Stimulated activated CD4-positive, alpha-beta T cell treated with anti-CD3 and anti-CD28 coated beads, Interleukin-1b, Interleukin-23, amount 100 ng/mL, for 1 hour (primary cell): ENCODE measurements at places on chromosomes 6 and 20.

DNA sequence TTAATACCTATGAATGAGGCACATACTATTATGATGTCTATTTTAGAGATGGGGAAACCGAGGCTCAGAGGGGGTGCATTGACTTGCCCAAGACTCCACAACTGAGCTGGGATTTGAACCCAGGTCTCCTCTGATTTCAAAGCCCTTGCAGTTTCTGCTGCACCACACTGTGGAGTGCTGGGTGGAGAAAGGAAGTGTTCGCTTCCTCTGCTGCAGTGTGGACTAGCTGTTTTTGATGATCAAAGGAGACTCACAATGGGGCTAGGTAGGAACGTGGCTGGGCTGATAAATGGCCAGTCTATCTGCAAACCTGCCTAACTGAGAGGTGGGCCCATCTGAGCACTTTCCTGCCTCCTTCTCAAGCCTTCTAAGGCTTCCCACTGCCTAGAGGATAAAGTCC lies 87.2 kb downstream of the CD40 start:
- DNase-seq: no peak

DNA sequence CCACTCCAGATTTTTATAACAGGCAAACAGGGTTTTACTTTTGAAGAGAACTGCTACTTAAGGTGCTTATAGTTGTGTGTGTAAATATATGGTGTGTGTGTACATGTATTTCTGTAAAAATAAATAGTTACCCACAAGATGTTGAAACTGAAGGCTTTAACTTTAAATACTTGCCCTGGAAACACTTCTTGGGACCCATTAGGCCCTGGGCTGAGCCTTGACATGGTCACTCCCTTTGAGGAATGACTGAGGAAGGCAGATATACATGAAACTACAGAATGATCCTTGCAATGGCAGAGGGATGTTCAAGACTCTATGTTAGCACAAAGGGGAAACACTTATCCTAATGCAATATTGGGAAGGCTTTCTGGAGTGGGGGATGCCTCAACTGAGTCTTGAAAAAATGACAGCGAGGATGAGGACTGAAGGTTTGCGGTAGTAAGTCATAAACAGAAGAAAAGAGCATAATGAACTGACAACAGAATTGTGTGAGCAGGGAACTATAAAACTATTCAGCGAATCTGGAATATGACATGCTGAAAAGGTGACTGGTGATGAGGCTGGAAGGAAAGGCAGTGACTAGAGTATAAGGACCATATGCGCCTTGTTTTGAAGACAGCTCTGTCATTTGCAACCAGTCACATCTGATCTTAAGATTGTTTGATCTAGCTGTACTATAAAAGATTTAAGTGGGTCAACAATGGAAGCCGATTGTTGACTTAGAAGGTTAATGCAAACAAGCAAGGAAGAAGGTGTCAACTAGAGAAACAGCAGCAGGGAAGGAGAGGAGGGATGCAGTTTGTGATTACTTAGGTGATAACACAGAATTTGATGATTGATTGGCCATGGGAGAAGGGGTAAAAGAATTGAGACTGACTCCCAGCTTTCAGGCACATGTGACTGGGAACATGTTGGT lies 64.4 kb upstream of the COL21A1 start:
- no peak for DNase-seq

DNA sequence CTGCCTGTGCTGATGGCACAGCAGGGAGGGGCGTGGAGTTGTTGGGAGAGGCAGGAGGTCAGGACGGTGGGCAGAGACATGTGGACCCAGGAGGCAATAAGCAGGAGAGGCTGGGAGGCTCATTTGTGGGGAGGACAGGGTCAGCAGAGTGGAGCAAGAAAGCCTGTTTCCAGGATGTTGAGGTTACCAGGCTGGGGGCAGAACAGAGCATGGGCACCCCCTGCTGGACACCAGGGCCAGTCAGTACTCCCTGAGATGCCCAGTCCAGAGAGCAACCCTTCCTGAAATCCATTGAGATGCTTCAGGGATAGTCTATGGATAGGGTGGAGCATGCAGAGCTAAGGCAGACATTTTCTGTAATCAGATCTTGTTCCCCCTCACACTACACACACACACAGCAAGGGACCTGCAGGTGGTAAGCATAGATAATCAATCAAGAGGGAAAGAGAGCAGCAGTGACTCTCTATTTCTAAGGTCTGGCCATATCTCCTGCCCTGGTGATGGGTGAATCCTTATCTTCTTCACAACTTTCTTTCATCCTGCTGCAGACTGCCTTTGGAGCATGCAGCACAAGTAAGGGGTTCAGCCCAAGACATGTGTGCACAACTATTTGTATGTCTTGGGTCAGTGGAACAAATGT lies 41.7 kb downstream of the MOCS1 start:
- no peak for DNase-seq

GRCh38 chr20:15739035-15739434 lies 834.2 kb downstream of the KIF16B start:
- DNase-seq: no peak

DNA sequence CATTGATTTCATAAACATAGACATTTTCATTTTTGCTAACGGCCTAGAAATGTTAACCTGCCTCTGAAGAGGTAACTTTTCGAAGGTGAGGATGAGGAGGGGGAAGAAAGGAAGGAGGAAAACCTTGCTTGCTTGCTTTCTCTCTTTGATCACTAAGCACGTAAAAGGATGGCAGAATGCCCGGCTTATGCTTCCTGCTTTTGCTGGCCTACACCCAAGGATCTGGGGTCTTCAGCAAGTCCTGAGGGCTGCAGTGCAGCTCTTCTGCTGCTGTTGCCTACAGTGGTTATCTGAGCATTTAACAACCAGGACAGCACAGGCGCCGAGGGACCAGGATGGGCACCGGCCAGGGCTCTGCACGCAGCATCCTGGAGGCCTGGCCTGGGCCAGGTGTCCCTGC lies 150.8 kb upstream of the TAB2 start:
- no peak for DNase-seq

- DNase-seq: no peak
Measured at GRCh38 chr6:90008908-90009501, 114.7 kb downstream of the GJA10 start.

DNA sequence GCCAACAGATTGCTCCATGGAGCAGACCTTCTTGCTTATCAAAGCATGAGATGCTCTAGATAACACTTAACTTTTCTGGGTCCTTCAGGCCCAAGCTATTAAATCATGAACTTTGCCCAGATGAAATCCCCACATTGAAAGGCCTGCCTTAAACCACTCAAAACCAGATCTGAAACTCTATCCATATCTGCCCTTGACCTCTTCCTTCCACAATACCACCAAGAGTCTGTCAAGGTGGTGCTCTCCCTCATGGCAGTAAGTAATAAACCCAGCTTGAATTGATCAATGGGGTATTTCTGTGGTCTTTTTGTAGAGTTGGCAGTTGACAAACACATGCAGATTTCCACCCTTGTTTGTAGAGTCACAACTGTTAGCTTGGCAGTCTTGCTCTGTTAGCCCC lies 135.5 kb downstream of the ISM1 start:
- no peak for DNase-seq

- DNase-seq: no peak
Measured at GRCh38 chr6:36622901-36623546, 28.9 kb downstream of the SRSF3 start.

GRCh38 chr6:36929607-36930006 lies 24.9 kb upstream of the PI16 start:
- no peak for DNase-seq

DNA sequence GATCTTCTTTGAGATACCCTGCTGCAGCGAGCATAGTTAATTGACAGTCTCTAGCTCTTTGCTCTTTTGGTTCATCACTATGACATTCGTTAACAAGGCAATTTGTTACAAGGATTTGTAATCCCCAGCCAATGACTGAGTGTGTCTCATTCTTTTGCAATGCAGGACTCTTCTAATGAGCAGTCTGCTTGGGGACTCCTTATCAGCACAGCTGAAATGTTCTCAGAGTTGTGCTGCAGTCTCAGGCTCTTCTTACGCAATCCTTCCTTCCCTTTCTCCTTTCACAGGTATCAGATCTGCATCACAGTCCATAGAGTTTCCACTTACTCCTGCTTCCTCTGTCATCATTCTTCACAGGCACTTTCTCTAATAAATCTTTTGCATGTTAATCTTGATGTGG lies 161.2 kb upstream of the OGFRL1 start:
- DNase-seq: no peak

DNA sequence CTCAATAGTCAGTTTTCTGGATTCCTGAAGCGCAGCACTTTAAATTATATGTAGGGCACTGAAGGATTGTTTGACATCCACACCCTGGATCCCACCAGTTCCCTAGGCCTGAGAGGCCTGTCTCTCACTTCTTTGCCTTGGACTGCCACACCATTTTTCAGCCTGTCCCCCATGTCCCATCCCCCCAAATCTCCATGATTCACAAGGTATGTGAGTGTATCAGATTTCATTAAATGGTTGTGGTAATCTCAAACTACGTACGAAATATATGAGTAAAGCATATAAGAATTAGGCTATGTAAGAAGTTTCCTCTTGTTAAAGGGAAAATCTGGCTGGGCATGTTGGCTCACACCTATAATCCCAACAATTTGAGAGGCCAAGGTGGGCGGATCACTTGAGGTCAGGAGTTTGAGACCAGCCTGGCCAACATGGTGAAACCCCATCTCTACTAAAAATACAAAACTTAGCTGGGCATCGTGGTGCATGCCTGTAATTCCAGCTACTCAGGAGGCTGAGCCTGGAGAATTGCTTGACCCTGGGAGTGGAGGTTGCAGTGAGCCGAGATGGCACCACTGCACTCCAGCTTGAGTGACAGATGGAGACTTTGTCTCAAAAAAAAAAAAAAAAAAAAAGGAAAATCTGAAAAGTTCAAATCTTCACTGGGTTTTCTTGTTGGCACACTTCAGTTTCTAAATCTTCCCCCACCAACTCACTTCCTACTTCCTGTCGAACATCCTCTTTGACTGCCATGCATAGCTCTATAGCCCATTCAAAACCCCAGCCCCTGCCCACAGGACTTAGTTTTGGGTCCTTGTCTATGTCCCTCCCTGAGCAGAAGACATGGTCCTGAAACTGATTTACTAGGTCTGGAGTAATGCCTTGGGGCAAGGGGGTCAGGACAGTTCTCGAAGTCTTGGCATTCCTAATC lies 97.3 kb upstream of the SHLD1 start:
- DNase-seq: no peak

DNA sequence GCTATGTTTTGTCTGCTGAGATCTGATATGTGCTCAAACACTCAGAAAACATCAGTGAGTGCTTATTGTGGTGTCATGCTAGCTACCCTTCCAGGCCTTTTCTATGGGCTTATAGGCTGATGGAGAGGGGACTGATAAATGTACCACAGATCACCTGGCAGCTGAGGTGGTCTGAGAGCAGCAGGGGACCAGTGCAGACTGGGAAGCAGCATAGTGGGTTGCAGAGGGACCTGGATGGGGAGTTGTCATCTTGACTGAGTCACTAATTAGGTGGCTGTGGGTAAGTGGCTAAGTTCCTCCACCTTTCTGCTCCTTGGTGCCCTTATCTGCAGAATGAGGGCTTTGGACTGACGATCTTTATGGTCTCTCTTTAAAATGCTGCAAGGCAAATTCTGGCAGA lies 2.8 kb downstream of the TMEM200A start:
- no peak for DNase-seq

DNA sequence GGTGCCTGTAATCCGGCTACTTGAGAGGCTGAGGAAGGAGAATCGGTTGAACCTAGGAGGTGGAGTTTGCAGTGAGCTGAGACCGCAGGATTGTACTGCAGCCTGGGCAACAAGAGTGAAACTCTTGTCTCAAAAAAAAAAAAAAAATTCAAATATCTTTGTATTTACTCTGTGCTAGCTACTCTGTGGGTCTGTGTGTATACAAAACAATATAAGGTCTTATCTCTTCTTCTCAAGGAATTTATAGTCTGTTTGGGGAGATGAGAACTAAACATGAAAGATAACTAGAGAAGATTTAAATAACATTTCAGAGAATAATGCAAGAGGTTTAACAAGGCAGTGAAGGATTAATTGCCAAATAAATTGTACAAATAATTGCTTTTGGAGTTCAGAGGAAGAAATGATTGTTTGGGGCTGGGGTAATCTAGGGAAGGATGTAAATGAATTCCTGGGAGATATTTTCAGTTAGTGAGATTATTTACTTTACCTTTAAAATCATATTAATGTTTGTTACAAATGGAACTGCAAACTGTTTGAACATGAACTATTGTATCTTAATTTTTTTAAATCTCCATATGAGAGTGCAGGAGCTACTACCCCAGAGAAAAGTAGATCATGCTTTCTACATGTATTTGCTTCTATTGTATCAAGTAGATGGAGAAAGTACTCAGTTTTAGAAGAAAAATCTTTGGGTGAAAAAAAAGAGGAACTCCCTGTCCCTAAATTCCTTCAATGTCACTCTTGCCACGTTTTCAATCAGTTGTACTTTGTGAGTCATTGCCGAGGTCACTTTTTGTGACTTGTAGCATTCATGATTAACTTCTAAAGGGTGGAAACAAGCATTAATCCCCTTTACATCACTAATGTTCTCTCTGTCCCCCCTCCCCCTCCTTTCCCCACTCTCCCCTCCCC lies 39.0 kb downstream of the NCOA3 start:
- no peak for DNase-seq

GRCh38 chr6:31776485-31776988 lies 591 bp downstream of the VWA7 start:
- no peak for DNase-seq

GRCh38 chr6:127514773-127515227 lies 4.3 kb downstream of the MTCL3 start:
- DNase-seq: no peak

GRCh38 chr6:102571236-102571908 lies 1177.9 kb downstream of the GRIK2 start:
- DNase-seq: no peak

- peak; percentile 12 for DNase-seq
Measured at GRCh38 chr6:135880066-135880972, 28.8 kb downstream of the PDE7B start.

DNA sequence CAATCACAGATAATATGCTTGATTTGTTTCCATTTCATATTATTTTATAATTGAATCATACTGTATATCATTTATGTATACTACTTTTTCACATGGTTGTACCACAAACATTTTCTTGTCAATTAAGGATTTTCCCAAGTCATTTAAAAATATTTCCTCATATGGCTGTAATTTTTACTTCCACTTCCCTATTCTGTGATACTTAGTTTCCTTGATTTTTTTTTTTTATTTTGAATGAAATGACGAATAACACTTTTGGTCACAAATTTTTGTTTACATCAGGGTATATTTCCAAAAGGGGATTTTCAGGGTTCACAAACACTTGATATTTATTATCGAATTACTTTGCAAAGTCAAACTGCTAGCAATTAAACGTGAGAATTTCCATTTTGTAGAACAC lies 515.6 kb downstream of the KIF16B start:
- no peak for DNase-seq

DNA sequence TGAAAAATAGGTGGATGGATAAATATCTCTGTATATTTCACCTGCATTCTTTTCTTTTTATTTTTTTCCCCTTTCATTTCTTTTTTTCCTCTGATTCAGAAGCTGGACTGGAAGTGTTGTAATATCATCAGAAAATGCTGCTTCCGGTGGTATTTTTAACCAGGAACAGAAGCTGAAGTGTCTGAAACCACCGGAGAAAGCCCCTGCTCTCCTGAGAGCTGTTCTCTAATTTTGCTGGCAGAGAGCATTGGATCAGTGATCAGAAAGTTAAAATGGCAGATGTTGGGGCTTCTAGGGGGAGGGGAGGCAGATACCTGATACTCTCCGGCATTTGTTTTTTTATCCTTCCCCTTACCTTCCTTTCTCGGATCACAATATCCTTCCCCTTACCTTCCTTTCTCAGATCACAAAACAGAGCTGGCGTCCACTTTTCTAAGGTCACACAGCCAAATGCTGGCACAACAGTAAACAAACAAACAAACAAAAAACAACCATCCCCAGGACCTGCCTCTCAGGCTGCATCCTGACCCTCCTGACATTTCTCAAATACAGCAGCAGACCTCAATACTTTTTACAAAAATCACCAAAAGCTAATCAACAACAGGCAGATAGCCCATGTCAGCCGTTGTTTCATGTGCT lies 143.2 kb upstream of the ZNF217 start:
- DNase-seq: no peak
